Calu3 (cell line): ENCODE measurements at places on chromosomes 7 and 10. TPM values are rescaled to one million over a fixed set of nuclear protein-coding genes. Genes with fewer than 3 reads are reported as not detected.

DNA sequence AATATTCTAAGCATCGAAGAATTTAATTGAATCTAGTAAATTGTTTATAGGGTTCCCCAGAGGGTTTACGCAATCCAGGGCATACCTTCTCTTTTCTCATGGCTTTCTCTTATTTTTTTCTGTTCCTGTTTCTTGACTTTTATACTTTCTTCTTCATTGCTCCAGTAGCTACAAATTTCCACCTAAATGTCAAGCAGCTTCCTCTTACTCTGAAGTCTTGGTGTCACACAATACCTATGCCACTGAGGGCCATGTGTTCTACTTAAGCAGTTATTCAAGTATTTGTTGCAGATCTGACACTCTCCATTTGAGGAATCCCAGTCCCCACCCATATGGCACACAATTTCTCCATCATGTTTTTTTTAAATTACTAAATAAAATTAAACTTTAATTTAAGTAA is 343.1 kb upstream of the MBL2 start:
- DNase-seq, result no peak

- no peak for DNase-seq
Measured at GRCh38 chr10:12360461-12360860, 11.1 kb downstream of the CAMK1D start.

Gene PDK4
- 6.5 and 7.1 TPM in 2 replicates for total RNA-seq

Gene HOXA4
- total RNA-seq, result 1.0 and 1.2 TPM in 2 replicates

Gene CALHM3
- not detected in 2 replicates for total RNA-seq

DNA sequence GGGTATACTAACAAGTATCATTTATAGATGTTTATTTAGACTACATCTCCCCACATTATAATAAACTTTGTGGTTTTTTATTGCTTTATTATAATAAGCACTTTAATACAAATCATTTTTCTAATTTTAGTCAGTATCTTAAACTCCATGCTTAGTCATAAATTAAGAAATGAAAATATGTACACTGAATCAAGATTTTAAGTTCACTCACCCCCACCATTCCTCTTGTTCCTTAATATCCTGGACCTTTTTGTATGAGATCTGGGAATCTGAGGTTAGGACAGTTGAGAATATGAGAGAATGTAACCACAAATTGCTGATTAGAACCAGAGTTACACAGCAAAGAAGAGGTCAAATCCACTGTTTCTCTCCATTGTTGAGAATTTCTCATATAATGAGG is 93.6 kb upstream of the WNT16 start:
- no peak for DNase-seq

GRCh38 chr10:71242622-71243009 is 30.2 kb downstream of the UNC5B start:
- DNase-seq, result no peak

DNA sequence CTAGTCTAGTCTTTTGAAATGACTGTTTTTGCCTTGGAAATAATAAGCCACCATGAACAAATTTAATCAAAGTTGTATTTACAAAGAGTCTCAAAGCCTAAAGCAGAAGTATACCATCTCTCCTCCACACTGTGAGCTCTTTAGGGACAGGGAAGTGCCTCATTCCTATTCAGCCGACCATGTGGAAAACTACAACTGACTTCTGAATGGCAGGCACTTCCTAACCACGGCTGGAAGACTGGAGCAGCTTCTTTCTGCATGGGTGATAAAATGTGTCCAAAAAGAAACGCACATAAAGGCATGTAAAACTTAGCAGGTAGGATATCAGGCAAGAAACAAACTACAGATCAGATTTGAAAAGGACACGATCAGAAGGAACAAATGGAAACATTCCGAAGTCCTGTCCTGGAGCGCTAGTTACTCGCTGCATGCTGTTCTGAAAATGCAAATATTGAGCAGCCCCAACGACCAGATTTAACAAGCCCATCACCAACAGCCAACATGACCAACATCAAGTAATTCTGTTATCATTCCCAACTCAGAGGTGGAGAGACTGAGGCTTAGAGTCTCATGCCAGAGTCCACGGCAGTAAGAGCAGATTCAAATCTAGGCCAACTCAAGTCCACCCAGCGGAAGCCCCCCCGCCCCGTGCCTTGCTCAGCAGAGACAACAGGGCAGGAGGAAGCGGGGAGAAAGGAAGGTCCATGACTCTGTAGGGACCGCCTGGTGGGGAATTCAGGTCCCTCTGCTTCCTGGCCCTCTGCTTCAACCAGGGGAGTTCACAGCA is 26.5 kb downstream of the CTBP2 start:
- DNase-seq, result no peak

GRCh38 chr10:86209726-86210125 is 156.9 kb downstream of the GRID1 start:
- no peak for DNase-seq
